ENCODE measurements at places on chromosomes 6 and 20. TPM values are rescaled to one million over a fixed set of nuclear protein-coding genes. Genes with fewer than 3 reads are reported as not detected.

DNA sequence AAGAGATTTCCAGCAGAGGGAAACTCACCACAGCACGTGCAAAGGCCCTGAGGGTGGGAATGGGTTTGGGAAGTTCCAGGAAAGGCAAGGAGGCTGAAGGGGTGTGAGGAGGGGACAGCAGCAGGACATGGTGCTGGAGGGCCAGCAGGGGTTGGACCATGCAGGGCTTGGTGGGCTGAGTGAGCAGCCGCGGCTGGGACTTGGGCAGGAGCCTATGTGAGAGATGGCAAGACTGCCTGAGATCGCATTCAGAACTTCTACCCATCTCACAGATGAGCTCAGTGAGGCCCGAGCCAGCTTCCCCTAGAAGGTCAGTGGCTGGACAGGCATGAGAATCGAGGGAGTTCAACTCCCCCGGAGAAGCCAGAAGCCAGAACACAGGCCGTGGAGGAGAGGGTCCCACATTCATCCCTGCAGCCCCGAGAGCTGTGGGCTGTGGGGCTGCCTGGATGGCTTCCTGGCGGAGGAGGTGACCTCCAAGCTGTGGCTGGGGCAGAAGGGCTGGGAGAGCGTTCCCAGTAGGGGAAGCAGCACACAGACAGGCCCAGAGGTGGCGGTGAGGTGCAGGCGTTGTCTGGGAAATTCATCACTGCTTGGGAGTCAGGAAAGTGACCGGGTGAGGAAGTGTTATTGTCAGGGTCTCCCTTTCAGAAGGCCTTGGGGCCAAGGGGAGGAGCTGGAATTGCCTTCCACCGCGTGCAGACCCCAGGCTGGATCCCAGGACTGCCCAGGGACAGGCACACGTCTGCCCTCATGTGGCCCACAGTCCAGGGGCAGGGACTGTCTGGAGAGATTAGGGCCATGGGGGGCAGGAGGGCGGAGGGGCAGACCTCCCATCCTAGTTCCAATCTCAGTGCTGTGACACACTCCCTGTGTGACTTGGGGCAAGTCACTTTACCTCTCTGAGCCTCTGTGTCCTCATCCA lies 103.8 kb downstream of the CEBPB start:
- DNase-seq: no peak

DNA sequence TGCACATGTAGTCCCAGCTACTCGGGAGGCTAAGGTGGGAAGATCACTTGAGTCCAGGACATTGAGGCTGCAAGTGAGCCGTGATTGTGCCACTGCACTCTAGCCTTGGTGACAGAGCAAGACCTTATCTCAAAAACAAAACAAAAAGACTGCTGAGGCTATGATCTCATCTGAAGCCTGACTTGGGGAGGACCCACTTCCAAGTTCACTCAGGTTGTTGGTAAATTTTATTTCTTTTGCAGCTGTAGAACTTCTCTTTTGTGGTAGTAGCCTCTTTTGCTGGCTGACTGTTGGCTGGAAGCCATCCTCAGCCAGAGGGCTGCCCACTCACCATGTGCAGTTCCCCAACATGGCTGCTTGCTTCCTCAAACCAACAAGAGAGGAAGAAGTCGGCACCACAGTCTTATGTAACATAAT lies 36.8 kb upstream of the ME1 start:
- DNase-seq: peak; percentile 65

DNA sequence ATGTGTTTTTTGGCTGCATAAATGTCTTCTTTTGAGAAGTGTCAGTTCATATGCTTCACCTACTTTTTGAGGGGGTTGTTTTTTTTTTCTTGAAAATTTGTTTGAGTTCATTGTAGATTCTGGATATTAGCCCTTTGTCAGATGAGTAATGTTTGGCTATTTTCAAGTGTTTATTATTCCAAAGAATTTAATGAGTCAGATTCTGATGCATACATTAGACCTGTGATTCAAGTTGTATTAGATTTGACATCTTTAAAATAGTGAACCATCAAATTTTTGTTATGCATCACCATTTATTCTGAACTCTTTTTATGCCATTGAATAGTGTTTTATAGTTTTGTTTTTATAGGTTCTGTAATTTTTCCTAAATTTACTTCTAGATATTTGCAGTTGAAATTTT lies 319.3 kb downstream of the PKHD1 start:
- no peak for DNase-seq

DNA sequence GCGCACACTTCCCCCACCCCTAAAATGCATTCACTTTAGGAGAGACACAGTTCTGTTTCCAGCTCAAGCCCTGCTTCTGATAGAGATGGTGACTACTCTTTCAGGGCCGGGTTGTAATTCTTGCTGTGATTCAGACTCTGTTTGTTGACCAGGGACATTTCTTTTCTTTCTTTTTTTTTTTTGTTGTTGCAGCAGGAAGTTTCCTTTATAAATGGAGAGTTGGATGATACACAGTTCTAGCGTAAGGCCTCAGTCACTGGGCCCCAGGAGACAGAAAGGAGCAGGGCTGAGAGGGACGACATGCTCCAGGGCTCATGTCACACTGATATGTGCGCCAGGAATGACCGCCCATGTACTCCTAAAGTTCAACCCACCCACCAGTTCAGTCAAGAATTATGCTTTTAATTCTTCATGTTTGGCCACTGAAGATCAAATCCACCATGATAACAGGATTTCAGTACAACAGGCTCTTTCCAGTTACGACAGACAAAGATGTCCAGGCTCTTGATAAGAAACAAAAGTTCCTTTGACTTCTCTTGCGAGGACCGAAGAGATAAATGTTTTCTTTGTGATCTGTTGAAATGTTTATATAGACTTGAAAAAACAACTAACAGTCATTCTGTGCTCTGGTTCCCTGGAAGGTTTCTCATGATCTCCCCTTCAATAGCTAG lies 142.5 kb downstream of the CD164 start:
- peak; percentile 71 for DNase-seq

DNA sequence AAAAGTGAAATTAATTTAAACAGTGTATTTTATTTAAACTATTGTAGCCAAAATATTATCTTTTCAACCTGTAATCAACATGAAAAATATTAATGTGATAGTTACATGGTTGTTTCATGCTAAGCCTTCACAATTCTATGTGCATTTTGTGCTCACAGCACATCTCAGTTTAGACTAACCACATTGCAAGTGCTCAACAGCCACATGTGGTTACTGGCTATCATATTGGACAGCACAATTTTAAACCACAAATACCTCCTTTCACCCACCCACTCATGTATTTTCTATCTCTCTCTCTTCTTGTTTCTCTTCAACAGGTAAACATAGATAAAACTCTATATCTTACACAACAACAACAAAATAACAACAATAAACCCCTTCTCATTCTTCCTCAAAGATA lies 12.5 kb upstream of the HS3ST5 start:
- DNase-seq: no peak

DNA sequence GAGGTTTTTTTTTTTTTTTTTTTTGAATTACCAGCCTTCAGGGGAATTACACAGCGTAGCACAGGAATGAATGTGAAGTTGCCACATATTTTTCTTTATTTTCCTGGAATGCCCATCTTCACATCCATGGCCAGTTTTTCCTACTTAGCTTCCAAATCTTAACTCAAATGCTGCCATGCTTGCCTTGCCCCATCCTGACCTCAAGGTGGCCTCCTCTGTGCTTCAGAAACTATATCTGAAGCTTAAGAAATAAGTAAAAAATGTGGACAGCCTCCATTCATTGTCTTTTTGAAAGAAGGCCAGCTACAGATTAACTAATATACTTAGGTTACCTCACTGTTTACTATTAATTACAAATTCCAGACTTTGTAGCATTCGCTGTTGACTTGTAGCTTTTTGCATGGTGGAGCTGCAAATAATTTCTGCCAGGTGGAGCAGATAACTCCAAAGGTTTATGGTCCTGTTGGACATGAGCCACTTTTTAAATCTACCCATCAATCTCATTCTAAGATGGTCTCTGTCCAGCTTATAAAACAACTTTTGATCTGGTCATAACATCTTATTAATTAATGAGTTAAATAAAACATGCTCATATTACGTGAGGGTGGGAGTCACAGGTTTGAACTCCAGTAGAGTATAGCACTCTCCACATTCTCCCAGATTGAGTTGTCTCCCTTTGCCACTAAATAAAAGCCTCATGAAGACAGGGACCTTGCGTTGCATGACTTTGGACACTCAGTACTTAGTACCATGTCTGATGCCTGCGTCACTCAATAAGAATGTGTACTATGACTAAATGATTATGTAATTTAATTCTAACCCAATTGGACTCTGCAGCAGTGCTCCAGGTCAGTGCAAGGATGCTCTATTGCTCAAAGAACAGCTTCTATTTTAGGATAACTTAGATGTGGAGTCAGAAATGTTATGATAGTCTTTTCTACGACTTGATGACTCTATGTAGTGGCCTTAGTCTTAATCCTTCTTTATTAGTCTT lies 678.6 kb upstream of the CITED2 start:
- no peak for DNase-seq

GRCh38 chr6:42136508-42137193 lies 5.8 kb downstream of the C6orf132 start:
- DNase-seq: no peak

- no peak for DNase-seq
These were observed 676.6 kb downstream of the DHX35 start for GRCh38 chr20:39638731-39639130.

CCN5 gene
- 118 TPM for total RNA-seq

GRCh38 chr20:4306206-4306605 lies 290.8 kb upstream of the RNF24 start:
- peak; percentile 9 for DNase-seq

RUNX2 gene
- 0.55 TPM for total RNA-seq

TRDN gene
- 217 TPM for total RNA-seq

DNA sequence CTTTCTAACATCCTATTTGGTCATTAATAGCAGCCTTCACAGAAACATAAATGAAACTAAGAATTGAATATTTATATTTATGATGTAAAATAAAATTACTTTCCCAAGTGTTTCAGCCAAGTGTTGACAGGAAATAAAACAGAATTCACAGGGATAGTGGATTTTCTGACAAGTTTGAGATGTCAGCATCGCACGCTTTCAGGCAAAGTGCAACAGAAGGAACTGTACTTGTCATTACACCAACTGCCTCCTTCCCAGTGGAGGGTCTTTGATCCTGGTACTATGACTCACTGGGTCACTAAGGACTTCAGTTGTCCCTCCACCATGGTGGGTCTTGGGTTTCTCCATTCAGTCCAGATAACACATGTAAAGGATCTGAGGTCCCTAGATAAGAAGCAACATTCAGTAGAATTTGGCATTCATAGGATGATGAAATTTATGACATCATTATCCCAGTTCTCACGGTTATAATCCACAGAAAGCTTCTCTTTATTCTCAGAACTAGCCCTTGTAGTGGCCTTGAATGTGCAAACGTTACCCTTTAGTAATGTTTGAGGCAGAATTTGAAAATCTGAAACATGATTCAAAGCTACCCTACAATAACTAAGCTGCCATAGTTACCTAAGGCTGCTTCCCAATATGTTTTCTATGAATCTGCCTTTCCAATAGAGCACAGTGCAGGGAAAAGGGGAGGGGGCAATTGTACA lies 3.8 kb upstream of the TNFAIP3 start:
- DNase-seq: no peak
